ENCODE measurements at places on chromosomes 7 and 10.

DNA sequence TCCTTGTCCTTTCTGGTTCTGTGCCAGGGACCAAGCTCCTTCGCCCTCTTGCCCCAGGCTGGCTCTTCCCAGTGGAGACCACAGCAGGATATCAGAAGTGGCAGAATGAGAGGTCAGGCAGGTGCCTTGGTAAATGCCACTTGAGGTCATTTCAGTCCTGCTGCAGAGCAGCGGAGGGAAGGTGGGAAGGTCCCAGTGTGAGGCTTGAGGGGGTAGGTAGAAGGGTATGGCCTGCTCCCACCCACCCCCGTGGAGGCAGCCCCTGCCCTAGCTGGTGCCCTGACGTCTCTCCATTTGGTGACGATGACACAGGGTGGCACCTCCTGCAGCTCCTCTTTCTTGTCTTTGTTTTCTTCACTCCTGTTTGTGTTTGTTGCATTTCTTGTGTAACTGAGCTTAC is 538.8 kb downstream of the TCERG1L start:
- DNase-seq: no peak

GRCh38 chr10:130048081-130048480 is 62.5 kb downstream of the C10orf143 start:
- no peak for DNase-seq

GRCh38 chr7:51918581-51918980 is 602.0 kb upstream of the COBL start:
- DNase-seq: no peak

- DNase-seq: no peak
Observed at GRCh38 chr10:68269562-68270290, 37.8 kb upstream of the ATOH7 start.

DNA sequence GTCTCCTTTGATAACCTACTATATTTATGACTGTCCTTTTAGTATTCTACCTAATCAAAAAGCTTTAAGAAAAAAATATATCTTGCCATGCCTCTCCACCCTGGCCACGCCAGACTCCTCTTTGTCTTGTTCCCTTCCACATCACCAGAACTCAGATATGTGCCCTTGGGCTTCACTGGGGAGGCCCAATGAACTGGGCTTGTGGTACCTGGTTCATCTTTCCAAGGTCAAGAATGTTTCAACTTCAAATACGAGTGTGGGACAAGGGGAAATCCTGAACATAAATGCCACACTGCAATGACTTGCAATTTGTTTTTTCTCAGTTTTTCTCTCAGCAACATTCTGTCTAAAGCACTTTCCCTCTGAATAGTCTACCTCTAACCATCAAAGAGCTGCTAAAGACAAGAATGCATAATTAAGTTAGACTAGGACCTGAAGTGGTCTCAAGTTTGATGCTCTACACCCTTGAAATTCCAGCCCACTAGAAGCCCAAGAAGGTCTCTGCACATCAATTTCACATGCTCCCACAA is 9.9 kb downstream of the ERCC6 start:
- no peak for DNase-seq

DNA sequence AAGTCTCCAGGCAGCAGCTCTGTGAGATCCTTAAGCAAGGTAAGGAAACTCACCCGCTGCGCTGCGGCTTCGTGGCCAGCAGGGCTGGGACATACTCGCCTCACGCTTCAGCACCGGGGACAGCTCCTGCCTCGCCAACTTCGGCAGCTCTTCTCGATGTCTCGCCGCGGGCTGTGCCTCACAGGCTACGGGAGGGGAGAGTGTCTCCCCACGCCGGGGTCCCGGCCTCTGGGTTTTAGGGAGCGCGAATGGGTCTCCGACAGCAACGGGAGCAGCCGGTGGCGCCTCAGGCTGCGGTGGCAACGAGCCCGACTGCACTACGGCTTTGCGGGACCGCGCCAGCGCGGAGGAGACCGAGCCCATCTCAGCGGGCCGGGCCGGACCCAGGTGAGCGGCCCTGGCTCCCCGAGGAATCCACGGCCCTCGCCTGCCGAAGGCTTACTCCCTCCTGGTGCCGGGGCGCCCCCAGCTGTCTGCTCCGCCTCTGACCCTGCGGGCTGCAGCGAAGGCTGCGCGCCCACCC is 62.4 kb downstream of the LSM5 start:
- no peak for DNase-seq

DNA sequence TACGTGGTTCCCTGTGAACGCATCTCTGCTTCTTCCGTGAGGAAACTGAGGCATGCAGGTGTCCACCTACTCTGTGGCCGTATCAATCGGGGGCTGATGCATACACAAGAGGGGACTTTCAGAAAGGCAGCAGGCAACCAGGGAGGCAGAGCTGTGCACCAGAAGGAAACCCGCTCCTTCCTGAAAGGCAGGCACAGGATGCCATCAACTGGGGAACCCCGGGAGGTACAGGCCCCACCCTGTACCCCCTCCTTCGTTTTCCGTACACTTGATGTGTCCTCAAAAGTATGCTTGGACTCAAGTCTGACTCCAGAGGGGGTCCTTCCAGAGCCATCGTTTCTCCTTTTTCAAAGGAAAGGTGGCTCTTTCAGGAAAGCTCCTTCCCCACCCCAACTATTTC is 59.5 kb downstream of the ASB13 start:
- no peak for DNase-seq

Data from NCI-H187 treated with DMSO at 0.1 percent for 48 hours (cell line).